WTC11 (cell line): ENCODE measurements at places on chromosomes 13 and 19.

- no peak for DNase-seq
Observed at GRCh38 chr19:33552928-33553279, 31.3 kb upstream of the PEPD start.

GRCh38 chr13:96252903-96253302 is 163.0 kb downstream of the HS6ST3 start:
- DNase-seq, result no peak

GRCh38 chr19:7901337-7901736 is 2.3 kb upstream of the MAP2K7 start:
- DNase-seq, result no peak

- no peak for DNase-seq
Observed at GRCh38 chr19:6696239-6696820, 24.1 kb downstream of the C3 start.

GRCh38 chr13:21913010-21913409 is 242.1 kb downstream of the FGF9 start:
- DNase-seq, result peak; percentile 59
